ENCODE measurements at places on chromosomes 5 and 9.

GRCh38 chr9:131656356-131657036 is 83.4 kb downstream of the RAPGEF1 start:
- DNase-seq: no peak

- DNase-seq: no peak
These were observed 15.1 kb upstream of the STRBP start for GRCh38 chr9:123283455-123283854.

GRCh38 chr5:65986796-65987195 is 60.4 kb downstream of the ERBIN start:
- DNase-seq: no peak

DNA sequence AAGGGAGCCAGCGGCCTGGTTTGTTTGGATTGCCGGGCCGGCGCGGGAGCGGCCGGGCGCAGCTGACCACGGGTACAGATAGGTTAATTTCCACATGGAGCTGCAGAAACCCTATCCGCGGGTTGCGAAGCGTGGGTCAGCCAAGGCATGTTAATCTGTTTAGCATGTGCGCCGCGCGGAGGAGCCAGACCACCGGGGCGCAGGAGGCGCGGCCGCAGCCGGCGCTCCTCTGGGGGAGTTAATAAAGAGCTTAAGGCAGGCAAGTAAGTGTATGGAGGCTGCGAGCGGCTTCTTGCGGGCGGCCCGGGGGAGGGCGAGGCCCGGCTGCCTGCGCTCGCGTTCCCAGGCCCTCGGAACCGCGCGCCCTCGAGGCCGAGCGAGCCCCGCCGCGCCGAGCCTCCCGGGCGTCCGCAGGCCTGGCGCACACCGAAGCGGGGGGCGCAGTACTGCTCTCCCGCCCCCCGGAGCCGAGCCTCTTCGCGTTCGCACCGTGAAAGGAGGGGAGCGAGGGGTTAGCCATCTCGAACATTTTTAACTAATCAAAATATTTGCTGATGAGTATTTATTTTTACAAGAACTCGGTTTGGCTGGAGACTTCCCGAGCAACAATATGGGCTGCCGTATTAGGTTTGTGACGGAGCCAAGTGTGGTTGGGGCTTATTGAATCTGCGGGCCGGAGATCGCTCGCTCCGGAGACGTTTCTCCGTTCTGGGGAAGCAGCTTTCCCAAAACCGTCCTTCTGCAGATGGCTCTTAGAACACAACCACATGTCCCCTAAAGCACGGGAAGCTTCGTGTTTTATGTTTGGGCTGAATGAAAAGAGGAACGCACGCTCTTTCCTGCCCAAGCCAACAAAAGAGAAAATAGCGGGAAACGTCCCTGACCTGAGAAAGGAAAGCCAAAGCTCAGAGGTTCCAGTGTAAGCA is 28.8 kb downstream of the FOXD1 start:
- DNase-seq: no peak

- no peak for DNase-seq
These were observed 18.4 kb downstream of the GADD45G start for GRCh38 chr9:89622933-89623861.

- DNase-seq: no peak
These were observed 247.0 kb upstream of the IRX4 start for GRCh38 chr5:2129568-2130272.

DNA sequence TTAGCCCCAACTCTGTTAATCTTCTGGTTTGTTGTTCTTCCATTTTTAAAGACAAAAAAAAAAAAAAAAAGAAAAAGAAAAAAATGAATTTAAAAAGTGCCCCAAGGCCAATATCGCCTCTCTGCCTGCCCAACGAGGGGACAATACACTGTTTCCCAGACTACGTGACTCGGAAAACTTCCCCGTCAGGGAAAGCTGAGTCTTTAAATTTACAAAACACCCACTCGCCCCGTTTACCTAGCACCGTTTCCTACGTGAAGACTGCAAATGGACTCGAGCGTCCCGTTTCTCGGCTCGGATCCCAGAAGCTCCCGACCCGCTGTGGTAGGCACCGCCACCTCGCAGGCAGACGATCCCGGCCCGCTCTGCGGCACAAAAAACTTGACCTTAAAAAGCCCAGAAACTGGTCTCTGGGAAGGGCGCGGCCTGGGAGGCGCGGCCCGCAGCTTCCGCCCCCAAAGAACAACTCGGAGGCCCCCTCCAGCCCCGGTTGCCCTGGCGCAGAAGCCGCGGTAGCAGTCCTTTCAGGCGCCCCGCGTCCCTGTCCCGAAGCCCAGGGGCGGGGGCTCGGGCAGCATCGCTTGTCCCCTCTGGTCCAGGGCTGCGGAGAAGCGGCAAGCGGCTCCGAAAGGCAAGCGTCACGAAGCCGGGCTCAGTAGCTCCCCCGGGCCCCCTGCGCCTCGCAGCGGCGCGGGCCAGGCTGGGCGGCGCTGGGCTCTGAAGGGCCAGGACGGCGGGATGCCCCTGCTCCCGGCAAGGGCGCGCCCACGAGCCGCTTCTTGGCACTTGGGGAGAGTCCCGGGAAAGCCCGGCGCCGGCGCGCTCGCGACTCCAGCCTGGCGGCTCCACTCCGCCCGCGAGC is at the start of gene GCNT4:
Gene GCNT4 (minus strand): TSS at position 367 of the 862 bp plus-strand sequence. CDS start 22,521 bp downstream, outside the sequence.
- no peak for DNase-seq

DNA sequence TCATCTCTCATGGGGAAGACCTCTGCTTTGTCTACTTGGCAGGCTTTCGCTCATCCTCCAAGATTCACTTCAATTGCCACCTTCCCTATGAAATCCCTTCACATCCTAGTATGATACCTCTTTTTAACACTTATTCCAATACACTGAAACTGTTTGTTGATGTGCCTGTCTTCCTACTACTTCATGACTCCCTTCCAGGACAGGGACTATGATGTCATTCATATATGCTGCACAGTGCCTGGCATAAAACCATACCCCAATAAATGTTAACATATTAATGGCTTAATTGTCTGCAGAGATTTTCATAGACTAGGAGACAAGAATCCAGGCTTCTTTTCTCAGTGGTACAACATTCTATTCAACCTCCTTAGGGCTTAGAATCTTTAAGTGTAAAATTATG is 215.5 kb downstream of the ZNF608 start:
- no peak for DNase-seq

GRCh38 chr5:127963931-127964330 is 119.6 kb upstream of the SLC12A2 start:
- DNase-seq: no peak

DNA sequence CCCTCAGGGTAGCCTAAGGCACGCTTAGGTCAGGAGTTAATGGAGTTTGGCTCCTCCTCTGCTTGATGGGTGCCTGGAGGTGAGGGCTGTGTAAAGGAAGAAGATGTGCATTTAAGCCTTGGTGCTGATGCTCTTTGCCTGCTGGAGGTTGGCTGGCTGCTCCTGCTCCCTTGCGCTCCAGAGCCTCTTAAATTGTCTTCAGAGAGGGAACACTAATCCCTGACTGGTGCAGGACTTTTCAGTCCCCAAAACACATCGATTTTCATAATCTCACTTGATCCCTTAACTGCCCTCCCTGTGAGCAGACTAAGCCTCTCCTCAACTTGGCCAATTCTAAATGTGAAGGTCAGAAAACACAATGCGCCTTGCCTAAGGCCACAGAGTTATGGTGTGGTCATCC is 16.2 kb upstream of the TCOF1 start:
- no peak for DNase-seq

DNA sequence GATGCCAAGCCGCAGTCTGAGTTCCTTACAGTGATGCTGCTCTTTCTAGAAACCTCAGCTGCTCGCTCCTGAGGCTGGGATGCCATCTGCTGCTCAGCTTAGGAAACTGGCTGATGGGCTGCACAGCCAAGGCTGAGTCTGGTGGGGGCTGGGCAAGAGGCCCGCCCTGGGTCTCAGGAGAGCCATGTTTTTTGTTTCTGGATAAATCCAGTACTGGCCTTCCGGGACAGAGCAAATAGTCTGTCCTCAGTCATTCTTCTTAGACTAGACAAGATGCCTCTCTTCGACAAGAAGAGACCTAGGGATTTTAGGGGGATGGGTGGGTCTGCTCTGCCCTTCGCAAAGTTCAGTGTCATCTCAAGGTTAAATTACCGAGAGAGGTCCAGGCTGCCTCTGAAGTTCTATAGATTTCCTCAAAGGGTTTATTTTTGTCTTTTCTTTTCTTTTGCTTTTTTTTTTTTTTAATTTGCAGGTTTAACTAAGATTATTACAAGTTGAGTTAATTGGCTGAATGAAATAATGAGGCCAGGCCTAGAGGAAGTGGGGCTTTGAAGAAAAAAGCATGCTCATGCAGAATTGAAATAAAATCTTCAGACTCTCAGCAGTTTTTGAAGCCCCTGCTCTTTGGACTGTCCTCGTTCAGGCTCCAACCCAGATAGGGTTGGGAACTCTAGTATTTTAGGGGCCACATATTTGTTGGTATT is 30.6 kb upstream of the MATR3 start:
- DNase-seq: peak; percentile 83

DNA sequence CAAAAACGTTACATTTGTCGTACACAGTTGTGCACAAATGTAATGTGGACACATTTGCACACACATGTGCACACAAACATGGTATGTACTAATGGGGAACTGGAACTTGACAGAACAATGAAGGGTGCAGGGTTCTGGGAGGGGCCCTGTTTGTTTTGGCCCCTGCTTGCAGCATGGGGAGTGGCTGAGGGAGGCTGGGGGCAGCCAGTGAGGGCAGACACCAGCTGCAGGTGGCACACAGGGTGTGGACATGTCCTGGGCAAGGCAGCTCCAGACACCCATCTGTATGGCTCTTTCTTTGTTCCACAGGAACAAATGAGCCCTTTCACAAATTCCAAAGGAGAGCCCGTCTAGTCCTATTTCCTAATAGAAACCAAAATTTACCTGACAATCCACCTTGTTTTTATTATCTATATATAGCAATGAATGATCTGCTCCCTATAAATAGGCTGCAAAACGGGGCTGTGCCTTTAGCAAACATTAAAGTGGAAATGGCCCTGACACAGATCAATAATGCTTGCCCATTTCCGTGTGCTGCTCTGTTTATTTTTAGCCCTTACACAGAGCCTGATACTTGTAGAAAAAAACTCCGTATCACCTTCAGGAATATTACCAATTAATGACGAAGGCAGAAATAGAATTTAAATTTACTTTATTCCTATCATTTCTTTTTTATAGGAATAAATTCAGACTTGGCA is 26.4 kb downstream of the MARCHF3 start:
- no peak for DNase-seq

DNA sequence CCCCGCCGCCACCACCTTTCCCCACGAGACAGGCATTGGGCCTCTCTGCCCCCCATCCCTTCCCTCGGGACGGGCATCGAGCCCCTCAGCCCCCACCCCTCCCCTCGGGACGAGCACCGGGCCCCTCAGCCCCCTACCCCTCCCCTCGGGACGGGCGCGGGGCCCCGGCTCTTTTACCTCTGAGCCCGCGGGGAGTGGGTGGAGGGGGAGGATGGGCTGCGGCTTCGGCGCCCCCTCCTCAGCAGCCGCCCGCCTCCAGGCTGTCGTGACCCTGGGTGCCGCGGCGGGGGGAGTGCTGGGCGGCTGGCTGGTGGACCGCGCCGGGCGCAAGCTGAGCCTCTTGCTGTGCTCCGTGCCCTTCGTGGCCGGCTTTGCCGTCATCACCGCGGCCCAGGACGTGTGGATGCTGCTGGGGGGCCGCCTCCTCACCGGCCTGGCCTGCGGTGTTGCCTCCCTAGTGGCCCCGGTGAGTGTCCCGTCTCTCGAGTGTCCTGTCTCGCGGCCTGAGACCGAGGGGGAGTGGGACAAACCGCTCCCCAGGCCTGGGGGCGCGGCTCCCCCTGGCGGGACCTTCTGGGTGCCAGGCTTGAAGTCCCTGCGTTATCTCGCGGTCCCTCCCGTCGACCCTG is 791 bp downstream of the SLC2A8 start:
- DNase-seq: no peak

DNA sequence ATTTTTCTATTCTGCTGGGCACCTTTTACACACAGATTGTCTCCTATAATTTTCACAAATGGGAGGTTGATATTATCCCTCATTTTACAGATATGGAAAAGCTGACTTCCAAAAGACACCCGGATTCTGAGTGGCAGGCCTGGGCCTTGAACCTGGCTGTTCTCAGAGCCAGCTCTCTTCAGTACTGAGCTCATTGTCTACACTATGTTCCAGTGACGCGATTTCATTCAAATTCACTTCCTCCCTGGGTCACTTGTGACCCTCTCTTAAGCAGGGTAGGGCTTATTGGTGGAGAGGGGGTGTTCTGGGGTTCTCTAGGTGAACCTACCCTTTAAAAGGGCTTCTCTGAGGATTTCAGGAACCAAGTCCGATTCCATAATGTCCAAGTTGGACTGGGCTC is 70.2 kb downstream of the ANKRD33B start:
- DNase-seq: no peak
